ENCODE measurements at places on chromosomes 1 and 21. TPM values are rescaled to one million over a fixed set of nuclear protein-coding genes. Genes with fewer than 3 reads are reported as not detected.

DNA sequence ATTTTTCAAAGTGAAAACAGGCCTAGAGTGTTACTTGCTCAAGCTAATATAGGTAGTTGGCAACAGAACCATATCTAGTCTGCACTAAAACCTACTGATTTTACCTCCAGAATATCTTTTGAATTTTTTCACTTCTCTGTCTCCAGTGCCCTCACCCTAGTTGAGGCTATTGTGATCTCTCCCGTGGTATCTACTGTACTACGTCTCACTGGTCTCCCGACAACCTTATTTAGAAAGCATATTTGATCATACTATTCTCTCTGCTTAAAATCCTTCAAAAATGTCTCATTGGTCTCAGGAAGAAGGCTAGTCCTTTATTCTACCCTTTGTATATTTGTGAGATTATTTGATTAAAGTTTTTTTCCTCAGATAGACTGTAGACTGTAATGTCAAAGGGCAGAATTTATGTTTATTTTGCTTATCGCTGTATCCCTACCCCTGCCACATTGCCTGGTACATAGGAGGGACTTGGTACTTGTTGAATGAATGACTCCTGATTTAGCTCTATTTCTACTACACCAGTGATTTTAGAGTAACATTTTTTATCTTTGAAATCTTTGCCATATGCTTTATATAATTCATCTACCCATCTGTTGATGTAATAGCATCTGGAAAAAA, 135.5 kb upstream of the KIAA1614 start:
- no peaks in the 10 kb centered on the region for H3K36me3 ChIP-seq
- H3K4me1 ChIP-seq, result no peaks in the 10 kb centered on the region
- H3K4me3 ChIP-seq, result no peak overlapping the region
- no peaks in the 10 kb centered on the region for H3K27me3 ChIP-seq

Gene IGFN1
- total RNA-seq, result not detected

- no peak overlapping the region for H3K4me3 ChIP-seq
- no peak overlapping the region for H3K27ac ChIP-seq
- H3K4me1 ChIP-seq, result no peaks in the 10 kb centered on the region
- H3K27me3 ChIP-seq, result peaks cover 4% of the 10 kb centered on the region
- H3K36me3 ChIP-seq, result no peaks in the 10 kb centered on the region
These were observed 181.9 kb downstream of the C1orf94 start for GRCh38 chr1:34358636-34359035.

Gene SORT1
- total RNA-seq, result 110 TPM

DNA sequence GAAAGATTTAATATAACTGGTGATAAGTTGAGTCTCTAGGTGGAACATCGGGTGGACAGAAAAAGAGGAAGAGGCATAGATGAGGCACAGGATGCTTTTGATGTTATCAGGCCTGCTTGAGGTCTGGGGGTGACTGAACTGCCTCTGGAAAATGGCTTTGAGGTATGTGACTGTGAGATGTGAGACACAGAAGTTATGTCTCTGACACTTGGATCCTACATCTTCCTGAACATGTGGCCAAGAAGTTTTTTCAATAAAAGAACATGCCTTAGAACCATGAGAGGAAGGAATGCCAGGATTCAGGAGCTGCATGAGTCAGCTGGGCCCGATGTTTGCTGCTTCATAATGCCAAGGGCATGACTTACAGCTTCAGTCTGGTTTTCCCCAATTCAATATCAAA, 11.5 kb upstream of the AIM2 start:
- H3K4me1 ChIP-seq, result no peaks in the 10 kb centered on the region
- no peak overlapping the region for H3K4me3 ChIP-seq
- H3K27me3 ChIP-seq, result no peaks in the 10 kb centered on the region
- no peak for DNase-seq
- no peaks in the 10 kb centered on the region for H3K36me3 ChIP-seq

Gene CLDN17
- total RNA-seq, result not detected

GRCh38 chr1:178075333-178075732, 18.6 kb upstream of the RASAL2 start:
- no peak for DNase-seq
- H3K27me3 ChIP-seq, result no peaks in the 10 kb centered on the region
- no peak overlapping the region for H3K27ac ChIP-seq
- no peaks in the 10 kb centered on the region for H3K4me1 ChIP-seq
- no peak overlapping the region for H3K4me3 ChIP-seq

Gene KIF14
- total RNA-seq, result 25.0 TPM

- no peaks in the 10 kb centered on the region for H3K27me3 ChIP-seq
- H3K4me1 ChIP-seq, result no peaks in the 10 kb centered on the region
- H3K4me3 ChIP-seq, result no peak overlapping the region
These were observed 352.0 kb downstream of the USH2A start for GRCh38 chr1:216071262-216071661.

DNA sequence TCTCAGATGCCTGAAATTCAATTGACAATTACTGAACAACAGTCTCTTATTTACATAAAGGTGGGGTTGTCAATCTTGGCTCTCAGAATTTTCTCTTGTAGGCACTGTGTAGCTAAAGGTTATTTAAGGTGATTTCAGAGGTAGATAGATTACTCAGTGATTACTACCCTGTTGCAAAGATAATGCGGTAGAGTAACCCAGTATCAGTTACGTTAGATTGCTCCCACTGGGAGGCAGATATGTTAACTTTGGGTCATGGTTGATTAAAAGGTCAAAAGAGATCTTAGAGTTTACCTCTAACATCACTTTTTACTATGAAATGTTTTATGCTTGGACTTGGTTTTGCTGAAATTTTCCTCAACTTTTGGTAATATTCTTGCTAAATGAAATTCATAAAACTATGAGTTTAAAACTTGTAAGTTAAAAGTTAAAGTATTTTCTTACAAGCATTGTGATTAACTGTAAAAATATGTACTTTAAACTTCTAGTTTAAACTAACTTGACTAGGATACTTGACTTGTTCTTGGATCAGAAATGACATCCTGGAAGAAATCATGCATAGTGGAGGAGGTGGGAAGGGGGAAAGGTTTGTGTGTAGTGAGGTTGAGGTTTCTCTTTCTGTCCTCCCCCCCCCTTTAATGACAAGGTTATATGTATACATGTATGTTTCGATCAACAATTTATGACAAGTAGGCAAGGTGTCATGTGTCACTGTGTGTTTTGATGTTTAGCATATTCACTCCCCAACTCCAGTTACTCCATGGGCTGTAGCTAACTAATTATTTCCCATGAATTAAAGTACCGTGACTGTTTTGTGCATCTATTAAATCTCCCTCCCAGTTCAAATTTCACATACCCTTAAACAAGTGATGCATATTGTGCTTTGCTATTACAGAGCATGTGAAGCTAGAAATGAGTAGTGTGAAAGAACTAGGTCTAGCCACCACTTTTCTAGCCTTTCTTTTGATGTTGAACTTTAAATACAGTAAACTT, 2.9 kb downstream of the LAMC1 start:
- H3K4me1 ChIP-seq, result peaks cover 7% of the 10 kb centered on the region
- H3K27me3 ChIP-seq, result peaks cover 29% of the 10 kb centered on the region
- H3K4me3 ChIP-seq, result no peak overlapping the region
- DNase-seq, result no peak
- H3K36me3 ChIP-seq, result no peaks in the 10 kb centered on the region

Measured in K562 (cell line).